ENCODE measurements at places on chromosomes 11 and 22.

GRCh38 chr11:128415539-128415938, 171.8 kb downstream of the ETS1 start:
- DNase-seq = no peak

DNA sequence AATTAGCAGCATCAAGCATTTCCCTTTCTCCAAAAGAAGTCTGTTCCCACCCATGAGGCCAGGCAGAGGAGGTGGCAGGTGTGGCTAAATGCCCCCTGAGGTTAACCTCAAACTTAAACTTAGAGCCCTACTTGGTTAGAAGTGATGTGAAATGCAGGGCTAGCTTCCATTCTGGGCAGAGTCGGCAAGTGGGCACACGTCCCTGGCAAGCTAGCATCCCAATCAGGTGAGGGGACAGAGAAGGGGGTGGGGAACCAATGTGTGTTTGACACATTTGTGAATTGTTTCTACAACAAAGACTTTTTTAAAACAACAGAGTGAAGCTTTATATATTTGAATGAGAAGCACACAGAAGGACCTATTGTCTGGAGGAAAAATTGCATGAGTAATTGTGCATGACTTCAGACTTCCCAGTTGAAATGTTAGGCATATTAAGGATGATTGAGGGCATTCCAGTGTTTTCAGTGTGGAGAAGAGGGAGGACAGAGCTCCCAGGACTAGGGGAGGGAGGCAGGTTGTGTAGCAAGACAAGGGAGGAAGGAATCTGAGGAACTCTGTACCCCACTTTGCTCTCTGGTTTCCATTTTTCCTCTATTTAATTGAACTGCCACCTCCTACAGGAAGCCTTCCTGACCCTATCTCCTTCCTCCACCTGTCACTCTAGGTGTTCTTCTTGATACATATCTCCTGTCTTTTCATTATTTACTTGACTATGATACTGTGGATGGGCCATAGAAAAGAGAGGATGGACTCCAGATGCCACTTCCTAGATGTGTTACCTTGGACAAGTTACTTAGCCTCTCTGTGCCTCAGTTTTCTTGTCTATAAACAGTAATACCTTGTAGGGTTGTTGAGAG, 83.3 kb upstream of the PICALM start:
- no peak for DNase-seq

DNA sequence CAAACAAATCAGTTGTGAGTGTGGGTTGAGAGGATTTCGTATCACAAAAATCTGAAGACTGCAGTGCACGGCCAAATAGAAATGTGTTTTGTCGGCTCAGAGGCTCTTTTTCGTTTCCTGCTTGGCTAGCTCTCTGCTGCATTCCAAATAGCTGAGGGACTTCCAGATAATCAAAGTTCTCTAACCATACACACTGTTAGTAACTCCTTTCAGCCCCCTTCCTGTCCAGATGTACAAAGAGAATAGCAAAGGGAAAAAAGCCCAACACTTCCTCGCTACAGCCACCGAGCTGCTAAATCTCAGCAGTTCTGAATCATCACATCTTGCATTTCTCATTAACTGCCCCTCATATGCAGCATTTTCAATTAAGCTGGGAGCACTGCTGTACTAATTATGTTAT, 203.1 kb downstream of the TENM4 start:
- DNase-seq = no peak

- DNase-seq = no peak
Measured at GRCh38 chr11:59076876-59077571, 9.1 kb upstream of the GLYATL1B start.

DNA sequence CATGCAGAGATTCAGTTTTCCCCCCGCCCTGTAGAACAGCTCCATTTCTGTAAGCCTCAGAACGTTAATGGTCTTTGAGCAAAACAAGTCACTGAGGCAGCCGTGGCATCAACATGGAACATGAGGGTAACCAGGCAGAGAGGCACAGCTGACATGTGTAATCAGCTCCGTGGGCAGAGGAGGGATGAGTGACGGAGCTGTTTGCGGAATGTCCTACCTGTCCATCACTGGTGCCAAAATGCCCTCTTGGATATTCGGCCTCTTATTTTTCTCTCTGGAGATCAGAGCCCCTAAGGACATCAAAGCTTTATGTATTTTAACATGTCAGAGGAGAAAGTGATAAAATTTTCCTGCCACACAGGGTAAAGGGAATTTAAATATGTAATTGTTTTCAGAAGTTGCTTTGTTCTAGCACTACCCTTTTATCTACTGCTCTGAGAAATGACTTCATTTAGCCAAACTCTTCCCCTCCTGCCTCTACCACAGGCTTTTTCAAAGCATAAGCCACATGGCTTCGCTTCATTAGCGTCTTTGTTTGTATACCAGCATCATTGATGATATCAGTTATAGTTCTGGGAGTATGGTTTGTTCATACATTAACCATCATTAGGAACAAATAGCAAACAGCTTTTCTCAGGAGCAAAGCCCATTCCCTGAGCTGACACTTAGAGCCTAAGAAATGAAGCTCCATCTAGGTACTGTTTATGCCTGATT, 32.9 kb downstream of the C11orf71 start:
- no peak for DNase-seq

DNA sequence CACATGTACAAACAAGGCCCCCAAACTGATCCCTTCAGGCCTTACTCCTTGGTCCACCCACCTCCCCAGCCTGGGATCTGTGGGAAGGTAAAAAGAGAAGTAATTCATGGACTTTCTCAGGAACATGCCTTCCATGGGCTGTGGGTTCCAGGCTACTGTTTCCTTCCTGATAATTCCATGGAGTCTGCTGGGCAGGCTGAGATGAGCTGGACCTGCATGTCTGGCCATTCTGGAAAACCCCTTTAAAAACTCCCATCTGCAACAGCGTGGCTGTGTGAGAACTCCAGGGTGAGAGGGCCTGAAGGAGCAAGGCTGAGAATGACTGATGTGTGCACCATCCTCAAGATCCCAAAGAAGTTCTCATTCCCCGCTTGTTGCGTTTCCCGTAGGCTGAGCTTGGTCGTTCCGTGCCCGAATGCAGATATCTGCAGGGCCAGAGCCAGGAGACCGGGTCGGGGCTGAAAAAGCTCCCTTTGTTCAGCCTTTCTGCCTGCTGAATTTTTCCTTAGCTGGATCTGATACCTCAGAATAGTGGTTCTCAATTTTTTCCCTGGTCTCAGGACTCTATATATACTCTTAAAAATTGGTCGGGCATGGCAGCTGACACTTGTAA, 72.9 kb downstream of the NAT10 start:
- DNase-seq = no peak

DNA sequence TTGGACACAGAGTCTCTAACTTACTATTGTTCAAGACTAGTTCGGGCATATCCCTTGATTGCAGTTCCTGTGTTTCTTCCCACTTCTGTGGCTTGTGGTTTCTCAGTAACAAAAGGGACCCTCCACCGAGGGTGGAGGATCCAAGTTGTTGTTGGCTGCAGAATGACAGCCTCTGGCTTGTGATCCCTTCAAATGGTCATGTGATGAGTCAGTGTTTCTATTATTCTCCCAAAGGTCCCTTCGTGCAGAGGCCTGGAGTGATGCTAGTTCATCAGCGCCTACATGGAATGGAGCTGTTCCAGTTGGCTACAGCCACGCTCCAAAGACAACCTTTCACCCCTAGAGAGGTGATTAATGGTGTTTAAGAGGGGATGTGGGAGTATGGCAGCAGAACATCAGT, 2.6 kb upstream of the VWCE start:
- DNase-seq = no peak

DNA sequence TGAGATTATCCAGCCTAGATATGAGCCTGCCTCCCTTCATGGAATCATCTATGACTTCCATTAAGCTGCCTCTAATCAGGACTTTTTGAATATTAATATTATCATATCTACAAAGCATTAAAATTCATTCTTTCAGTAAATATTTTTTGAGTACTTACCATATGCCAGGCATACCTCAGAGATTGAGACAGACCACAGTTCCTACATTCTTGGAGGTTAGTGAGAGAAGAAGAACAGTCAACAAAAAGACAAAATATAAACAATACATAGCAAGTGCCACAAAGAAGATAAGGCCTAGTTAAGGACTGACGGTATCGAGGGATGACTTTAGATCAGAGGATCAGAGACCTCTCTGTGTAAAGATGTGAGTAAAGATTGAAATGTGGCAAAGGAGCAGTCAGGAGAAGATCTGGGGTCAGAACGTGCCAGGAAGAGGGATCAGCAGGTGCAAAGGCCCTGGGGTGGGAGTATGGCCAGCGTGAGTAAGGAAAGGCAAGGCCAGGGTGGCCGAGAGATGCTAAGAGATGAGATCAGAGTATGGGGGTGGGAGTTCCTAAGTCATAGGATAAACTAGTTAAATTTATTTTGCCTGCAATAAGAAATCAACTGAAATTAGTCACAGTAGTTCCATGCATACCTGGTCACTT, 15.4 kb downstream of the SLC35C1 start:
- no peak for DNase-seq

- DNase-seq = no peak
Measured at GRCh38 chr22:45804319-45804985, 132.8 kb downstream of the ATXN10 start.

DNA sequence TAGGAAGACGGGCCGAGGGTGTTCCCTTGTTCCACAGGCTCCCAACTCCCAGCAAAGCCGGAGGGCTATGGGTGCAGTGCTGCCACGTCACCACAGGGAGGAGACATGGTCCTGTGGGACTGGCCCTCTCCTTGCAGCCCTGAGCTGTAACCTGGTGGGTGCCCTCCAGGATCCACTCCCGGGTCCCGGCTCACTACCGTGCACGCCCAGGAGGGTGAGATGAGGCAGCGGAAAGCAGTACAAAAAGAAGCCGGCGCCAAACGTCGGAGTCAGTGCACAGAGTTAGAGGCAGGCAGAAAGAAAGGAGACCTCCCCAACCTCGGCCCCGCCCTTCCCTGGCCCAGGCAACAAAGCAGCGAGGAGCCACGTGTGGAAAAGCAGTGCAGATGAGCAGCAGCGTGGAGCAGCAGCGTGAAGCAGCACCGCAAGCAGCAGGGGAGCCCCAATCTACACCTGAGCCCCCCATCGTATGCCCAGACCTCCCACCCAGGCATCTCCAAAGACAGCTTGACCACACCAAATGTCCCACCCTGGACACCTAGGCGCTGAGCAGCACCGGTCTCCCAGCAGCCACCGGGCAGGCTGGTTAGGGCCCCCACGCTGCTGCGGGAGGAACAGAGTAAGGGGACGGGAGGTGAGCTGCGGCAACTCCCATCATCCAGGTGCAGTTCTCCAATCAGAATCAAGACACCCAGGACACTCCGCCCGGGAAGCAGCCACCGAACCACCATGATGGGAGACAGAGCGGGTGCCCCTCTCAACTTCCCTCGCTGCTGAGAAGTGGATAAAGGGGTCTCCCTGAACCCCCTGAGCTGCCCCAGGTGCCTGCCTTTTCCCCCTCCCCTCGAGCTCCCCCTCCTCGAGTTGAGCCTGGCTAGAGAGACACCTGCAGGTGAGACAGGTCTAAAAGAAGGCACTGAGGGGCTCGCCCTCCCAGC, 28.8 kb downstream of the IGSF9B start:
- DNase-seq = peak; percentile 56

DNA sequence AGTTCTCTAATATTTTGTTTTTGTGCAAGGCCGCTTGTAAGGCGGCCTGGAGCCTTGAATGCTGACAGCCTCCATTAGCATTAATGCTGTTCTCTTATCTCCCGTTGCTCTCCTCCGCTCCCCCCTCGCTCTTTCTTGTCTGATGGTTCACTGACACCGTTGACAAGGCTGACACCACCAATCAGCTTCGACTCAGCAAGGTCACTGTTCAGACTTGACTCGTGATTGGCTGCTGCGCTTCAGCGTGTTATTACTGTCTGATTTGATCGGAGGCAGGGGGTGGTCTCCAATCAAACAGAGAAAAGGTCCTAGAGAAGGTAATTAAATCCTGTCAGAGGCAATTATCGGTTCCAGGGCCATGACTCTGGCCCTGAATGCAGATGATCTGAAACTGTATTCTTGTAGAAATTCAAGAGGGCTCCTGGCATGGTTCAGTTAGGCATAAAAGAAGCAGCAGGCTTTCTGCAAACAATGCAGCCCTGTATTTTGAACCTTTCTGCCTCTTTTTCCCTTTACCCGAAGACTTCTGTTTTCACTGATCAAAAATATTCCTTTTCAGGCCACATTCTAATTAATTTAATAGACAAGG, 49.3 kb upstream of the MPPED2 start:
- no peak for DNase-seq

DNA sequence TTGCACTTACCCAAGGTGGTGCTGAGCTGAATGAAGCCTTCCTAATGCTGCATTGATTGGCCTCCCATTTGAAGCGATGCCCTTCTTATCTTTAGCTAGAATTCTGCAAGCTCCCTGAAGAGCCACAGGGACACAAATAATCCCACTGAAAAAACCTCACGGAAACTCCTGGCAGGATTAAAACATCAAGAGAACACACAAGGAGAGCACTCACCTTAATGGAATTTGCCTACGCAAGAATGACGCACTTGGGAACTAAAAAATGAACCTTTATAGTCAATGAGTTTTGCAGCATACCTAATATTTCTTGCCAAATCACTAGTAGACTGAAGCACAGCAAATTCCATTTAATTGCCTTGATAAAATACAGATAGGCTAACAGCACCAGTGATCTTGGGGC, 232.8 kb upstream of the UBASH3B start:
- no peak for DNase-seq

DNA sequence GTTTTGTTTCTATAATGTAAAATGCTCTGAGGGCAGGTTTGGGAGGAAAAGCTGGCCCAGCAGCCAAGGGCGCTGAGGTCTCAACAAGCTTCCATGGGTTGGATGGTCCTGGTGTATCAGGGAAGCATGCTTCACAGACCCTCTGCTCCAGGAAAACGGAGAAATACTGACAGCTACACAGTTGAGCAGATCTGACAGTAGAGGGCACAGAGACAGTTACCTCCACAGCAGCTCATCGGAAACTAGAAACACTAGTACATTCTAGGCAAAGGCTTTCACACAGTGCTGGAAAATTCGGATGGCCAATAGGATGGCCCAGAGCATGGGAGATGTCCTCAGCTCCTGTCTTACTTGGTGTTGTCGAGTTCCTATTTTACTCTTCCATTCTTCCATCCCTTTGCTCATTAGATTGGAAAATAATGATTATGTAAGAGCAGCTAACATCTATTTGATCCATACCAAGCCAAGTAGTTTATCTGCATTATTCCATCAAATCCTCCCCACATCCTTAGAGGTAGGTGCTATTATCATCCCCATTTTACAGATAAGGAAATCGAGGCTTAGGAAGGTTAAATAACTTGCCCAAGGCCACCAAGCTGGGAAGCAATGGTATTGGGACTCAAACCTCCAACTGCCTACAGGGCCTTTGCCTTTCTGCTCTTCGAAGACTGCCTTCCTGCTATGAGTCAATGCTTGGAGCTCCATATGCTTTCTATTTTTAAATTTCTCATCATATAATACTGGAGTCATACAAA, 28.3 kb downstream of the LMO2 start:
- no peak for DNase-seq

DNA sequence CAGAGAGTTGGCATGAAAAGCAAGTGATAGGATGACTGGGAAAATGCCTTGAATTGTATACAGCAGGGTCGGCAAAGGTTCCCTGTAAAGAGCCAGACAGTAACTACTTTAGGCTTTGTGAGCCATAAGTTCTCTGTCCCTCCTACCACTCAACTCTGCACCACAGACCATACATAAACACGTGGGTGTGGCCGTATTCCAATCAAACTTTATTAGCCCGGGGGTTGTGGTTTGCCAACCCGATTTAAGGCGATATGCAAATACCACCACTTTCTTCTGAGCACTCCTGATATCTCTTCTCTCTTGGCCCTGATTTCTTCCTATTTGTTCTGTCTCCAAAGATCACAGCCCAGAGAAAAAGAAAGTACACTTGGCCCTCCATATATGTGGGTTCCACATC, 87.5 kb downstream of the MN1 start:
- no peak for DNase-seq

GRCh38 chr22:23098718-23099530, 28.6 kb downstream of the GNAZ start:
- no peak for DNase-seq

- DNase-seq = no peak
Measured at GRCh38 chr11:12686246-12687060, 12.2 kb downstream of the TEAD1 start.

Data from stimulated activated naive CD4-positive, alpha-beta T cell treated with Interleukin-2 at 50 U/mL for 16 hours (primary cell).